ENCODE measurements at places on chromosomes 16 and 17.

DNA sequence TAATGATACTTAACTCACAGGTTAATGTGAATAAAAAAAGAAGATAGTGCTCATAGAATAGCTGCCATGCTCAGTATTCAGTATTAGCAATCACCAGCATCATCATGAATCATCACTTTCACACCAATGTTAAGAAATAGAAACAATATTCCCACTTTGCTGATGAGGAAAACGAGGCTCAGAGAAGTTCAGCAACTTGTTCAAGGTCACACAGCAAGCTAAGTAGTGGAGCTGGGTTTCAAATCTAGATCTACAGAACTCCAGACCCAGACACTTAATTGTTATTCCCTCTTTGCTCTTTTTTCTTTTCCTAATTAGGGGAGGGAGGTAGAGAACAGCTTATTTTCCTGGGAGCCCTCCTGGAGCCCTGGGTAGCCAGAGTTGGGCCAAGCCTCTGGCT, 22.9 kb downstream of the CLEC19A start:
- no peak for DNase-seq

DNA sequence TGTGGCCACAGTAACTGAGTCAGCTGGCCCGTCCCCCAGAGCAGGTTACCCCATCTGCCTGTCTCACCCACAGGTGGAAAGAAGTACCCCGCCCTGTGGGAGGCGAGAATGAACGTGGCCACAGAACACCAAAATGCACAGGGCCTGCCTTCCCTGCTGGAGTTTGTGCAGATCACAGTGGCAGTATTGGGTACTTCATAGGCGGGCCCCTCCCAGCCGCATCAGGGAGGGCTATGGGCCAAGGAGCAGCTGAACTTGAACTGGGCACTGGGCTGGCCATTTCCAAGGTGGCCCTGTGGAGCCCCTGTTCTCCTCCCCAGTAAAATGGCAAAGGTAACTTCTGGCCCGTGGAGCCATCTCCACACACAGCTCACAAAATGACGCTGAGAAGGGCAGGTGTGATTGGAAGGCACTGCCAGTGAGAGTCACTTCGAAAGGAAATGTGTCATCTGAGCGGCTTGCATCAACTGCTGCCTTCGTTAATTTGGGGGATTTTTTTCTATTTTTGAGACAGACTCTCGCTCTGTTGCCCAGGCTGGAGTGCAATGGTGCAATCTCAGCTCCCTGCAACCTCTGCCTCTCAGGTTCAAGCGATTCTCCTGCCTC, 162.9 kb downstream of the ENGASE start:
- DNase-seq = no peak

DNA sequence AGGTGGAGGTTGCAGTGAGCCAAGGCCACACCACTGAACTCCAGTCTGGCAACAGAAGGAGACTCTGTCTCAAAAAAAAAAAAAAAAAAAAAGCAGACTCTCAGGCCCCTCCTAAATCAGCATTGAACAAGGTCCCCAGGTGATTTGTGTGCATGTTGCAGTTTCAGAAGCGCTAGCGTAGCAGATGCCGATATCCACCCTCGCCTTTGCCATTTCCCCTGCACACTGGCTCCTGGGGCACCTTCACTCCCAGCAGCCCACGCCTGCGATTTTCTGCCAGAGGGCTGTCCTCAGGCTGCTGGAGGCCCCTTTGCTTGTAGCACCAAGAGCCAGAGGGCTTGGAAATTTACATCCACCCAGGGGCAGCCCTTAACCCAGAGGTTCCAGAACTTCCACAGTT, 95.6 kb downstream of the WSCD1 start:
- DNase-seq = no peak

DNA sequence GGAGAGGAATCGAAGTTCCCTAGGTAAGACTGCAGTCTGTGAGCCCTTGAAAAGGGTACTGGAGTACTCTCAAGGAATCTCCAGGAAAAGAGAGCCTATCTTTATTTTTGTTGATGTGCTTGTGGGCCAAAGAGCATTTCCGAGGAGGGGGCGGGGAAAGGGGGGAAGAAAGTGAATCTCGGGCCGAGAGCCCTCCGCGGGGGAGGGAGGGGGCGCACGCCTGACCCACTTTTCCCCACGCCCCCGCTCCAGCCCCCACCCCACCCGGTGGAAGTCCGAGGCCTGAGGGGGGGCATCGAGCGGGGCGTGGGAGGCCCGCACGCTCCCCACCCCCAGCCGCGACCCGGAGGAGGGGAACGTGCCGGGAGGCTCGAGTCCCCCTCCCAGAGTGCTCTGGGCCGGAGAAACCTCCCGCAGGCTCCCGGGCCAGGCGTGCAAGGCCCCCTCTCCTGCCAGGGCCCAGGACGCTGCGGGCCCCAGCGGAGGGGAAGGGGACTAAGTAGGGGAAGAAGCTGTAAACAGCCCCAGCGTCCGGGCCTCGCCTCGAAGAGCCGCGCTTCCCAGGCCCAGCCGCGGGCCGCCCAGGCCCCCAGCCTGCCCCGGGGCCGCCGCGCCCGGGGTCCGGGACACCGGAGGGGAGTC, 444 bp downstream of the HELZ start:
- no peak for DNase-seq

GRCh38 chr16:67499106-67499505, 15.8 kb upstream of the AGRP start:
- no peak for DNase-seq

DNA sequence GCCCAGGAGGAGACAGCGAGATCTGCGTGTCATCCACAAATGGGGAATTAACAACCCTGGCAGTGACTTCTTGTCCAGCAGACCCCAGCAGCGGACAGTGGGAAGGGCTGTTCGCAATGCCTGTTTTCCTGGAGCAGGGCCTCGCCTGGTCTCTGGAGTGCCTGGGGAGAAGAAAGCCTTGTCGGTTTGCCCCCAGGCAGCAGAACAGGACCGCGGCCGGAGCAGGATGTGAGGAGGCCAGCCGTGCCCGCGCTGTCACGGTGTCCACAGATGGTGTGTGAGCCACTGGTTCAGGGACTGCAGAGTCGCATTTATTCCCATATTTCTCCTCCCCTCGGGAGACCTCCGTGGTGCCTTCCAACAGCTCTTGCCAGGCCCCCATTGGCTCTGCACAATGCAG, 68.5 kb upstream of the GSE1 start:
- no peak for DNase-seq

DNA sequence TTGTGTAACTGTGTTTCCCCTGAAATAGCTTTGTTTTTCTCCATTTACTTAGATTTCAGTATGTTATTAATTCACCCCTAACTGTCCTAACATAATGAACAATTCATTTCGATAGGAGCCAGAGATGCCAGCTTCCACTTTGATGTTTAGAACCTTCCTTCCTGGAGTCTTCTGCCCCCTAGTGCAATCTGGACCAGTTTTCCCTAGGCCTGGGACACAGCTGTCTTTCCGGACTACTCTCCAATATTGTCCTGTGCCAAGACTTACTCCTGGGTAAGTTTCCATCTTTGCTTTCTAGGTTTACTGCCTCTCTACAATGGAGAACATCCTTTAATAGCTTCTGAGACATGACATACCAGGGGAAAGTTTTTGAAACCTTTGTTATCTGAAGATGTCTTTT, 12.8 kb downstream of the RECQL5 start:
- DNase-seq = no peak

DNA sequence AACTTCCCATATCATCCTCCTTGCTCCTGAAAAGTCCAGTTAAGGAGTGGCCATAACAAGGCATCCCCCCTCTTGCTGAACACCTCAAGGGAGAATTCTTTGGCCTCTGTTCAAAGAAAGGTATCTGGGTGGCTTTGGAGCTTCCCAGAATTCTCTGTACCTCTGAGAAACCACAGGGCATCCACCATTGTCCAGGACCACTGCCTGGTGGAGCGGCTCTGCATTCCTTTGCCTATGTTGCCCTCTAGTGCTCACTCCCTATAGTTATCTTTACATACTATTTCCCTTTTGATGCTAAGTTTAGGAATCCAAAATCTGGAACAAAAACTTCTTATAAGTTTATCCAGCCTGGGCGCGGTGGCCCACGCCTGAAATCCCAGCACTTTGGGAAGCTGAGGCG, 30.3 kb downstream of the CHD9NB start:
- DNase-seq = peak; percentile 39

DNA sequence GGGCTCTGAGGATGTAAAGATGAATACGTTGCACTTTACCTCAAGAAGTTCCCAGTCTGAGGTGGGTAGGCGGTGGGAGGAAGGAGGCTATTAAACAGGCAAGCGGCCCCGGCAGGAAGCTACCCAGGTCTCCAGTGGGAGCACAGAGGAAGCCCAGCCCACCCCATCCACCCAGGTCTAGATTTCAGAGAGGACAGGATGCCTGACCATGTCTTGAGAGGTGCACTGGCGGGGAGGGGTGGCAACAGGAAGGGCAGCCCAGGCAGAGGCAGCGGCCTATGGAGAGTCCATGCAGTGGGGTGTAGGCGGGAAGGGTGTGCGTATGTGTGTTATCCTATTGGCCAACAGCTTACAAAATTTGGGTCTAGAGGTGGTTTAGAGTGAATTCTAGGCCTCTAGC, 13.9 kb downstream of the SARM1 start:
- DNase-seq = no peak

- DNase-seq = no peak
These were observed 789 bp upstream of the TERF2 start for GRCh38 chr16:69386596-69386995.

DNA sequence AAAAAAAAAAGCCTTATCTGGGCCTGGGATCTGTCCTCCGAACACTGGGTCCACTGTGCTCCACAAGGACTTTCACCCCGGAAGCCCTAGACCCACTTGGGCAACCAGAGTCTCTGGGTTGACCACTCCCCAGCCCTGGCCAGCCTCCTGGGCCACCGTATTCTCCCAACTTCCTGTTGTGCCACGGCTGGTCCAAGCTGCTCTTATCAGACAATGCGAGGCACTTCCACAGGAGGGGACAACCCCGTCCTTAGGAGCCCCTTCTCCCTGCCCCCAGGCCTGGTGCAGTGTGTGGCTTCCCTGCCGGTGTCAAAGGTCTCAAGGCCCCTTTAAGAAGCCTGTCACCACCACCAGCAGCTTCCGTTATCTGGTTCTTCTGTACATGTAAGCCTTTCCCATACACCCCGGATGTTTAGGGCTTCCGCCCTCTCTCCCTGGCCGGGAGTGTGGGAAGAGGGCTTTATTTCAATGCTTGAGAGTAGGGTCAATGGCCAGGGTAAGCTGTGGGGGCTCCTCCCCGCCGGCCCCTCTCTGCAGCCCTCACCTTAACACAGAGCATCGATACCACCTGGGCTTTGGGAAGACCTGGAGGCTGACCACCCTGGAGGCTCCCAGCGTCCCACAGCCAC, 313.0 kb downstream of the SEC14L1 start:
- peak; percentile 69 for DNase-seq

DNA sequence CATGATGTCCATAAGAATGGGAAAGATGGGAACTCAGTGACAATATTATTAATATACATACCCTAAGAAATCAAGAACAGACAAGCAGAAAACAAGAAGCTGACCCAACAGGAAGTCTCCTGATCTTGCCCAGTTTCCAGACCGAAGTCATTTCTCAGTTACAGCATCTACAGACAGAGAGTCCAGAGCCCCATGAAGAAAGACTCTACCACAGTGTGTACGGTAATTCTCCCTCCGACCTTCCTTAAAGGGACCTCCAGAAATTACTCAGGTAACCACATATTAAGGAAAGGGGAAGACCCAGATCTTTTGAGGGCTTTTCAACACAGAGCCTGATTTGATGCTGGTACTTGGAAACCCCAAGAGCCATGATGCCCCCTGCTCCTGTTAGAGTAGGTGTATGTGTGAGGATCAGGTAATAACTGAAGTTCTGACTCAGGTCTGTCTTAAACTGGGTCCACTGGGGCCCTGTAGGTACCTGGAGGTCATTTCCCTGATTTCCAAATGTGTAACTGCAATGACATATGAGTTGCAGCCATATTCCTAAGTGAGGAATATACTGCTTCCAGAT, 132.4 kb downstream of the ABCA8 start:
- DNase-seq = peak; percentile 40

GRCh38 chr17:3944485-3945388, 19.5 kb downstream of the ATP2A3 start:
- DNase-seq = no peak

DNA sequence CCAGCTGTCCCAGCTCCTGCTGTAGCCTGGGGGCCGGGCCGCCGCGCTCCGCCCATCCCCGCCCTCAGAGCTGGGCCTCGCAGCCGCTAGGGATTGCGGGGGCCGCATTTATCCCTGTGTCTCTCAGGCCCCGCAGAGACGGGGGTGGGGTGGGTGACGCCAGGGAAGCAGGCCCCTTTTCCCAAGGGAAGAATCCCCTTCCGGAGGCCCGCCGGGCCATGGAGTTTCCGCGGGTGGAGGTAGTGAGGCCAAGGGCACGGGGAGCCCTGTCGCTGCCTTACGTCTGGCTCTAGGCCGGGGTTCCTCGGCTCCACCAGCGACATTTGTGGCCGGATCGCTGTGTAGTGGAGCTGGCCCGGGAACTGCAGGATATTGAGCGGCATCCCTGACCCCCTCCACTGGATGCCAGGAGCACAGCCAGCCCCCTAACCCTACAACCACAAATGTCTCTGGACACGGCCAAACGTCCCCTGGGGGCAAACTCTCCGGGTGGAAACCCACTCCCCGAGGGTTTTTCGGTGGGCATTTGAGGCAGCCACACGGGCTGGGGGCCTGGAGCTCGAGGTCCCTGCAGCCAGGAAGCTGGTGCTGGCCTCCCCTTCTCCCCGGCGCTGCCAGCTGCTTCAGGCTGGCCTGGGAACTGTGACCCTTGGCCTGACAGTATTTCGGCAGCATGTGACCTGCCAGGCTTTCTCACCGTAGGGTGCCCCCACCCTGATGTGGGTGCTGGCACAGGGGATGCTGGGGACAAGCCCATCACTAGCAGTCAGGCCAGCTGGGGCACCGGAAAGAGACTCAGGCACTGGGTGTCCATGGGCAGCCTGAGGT, 12.0 kb upstream of the CD300A start:
- DNase-seq = peak; percentile 75

GRCh38 chr17:47978324-47978723, 7.4 kb downstream of the CDK5RAP3 start:
- peak; percentile 53 for DNase-seq

- DNase-seq = no peak
These were observed 7.7 kb upstream of the ITGAE start for GRCh38 chr17:3808701-3809100.
